ENCODE measurements at places on chromosomes 16 and 17. TPM values are rescaled to one million over a fixed set of nuclear protein-coding genes. Genes with fewer than 3 reads are reported as not detected.

The MAP2K6 gene
- total RNA-seq = 8.1 TPM

The BCO1 gene
- not detected for total RNA-seq

The MVP gene
- total RNA-seq = 101 TPM

The KREMEN2 gene
- 2.5 TPM for total RNA-seq

The ATP2A1 gene
- total RNA-seq = not detected

The RAC3 gene
- total RNA-seq = 41.7 TPM

The MMP28 gene
- 0.13 TPM for total RNA-seq

The CDH1 gene
- total RNA-seq = not detected

The FAM20A gene
- total RNA-seq = not detected

The ATP2C2 gene
- total RNA-seq = not detected

The SOST gene
- not detected for total RNA-seq

The PIRT gene
- total RNA-seq = not detected

The ST6GALNAC2 gene
- not detected for total RNA-seq

The SHCBP1 gene
- 38.1 TPM for total RNA-seq

The PMFBP1 gene
- total RNA-seq = not detected

The GFOD2 gene
- total RNA-seq = 20.4 TPM

GRCh38 chr17:78276098-78276887 is 44.9 kb downstream of the TMEM235 start:
- no peak for DNase-seq

DNA sequence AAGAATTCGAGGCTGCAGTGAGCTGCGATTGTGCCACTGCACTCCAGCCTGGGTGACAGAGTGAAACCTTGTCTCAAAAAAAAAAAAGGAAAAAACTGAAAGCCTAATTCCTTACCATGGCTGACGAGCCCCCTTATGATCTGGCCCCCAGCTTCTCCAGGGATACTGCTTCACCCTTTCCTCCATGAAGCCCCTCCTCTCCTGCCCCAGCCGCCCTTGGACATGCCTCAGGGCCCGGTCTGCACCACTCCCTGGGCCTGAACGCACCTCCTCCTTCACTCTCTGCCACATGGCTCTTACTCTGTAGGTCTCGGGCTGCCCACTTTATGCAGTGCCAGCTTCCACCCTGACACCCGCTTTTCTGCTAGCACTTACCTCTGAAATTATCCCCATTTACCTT is 65.3 kb downstream of the COG7 start:
- no peak for DNase-seq

GRCh38 chr16:21116148-21116693 is 34.4 kb downstream of the DNAH3 start:
- DNase-seq = peak; percentile 24

DNA sequence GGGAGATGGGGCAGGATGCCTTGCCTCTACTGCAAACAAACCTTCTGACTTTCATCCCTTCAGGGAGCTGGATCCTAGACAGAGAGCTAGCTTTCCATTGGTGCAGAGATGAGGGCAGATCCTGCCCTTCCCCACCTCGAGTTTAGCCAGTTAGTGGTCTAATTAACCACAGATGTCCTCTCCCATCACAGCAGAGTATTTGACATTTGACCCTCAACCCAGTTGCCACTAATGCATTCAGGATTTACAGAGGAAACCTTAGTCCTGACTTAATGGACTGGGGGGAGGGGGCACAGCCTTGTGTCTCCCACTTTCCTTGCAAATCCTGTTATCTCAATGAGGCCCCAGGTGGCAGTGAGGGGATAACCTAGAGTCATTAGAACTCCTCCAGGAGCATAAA is 10.2 kb downstream of the PIP4K2B start:
- DNase-seq = no peak

DNA sequence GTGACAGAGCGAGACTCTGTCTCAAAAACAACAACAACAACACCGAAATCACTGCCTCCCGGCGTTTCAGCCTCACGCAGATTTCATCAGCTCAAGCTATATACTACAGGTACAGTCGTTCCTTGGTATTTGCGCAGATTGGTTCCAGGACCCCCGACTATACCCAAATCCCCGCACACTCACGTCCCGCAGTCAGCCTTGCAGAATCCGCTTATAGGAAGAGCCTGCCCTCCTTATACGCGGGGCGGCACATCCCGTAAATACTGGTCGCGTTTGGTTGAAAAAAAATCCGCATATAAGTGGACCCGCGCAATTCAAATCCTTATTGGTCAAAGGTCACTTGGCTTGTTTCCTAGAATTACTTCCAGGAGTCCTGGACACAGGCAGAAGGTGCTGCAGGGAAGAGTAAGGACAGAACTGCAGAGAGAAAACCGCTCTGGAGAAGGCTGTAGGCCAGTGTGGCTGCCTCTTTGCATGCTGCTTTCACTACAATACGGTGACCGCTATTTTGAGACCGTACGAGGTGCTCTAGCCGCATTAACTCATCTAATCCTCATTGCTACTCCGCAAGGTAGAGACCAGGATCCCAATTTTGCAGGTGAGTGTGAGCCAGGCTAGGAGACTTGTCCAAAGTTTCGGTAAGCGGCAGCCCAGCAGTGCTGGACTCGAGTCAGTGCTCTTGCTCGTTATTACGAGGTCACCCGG is 718 bp downstream of the NDUFAB1 start:
- no peak for DNase-seq

DNA sequence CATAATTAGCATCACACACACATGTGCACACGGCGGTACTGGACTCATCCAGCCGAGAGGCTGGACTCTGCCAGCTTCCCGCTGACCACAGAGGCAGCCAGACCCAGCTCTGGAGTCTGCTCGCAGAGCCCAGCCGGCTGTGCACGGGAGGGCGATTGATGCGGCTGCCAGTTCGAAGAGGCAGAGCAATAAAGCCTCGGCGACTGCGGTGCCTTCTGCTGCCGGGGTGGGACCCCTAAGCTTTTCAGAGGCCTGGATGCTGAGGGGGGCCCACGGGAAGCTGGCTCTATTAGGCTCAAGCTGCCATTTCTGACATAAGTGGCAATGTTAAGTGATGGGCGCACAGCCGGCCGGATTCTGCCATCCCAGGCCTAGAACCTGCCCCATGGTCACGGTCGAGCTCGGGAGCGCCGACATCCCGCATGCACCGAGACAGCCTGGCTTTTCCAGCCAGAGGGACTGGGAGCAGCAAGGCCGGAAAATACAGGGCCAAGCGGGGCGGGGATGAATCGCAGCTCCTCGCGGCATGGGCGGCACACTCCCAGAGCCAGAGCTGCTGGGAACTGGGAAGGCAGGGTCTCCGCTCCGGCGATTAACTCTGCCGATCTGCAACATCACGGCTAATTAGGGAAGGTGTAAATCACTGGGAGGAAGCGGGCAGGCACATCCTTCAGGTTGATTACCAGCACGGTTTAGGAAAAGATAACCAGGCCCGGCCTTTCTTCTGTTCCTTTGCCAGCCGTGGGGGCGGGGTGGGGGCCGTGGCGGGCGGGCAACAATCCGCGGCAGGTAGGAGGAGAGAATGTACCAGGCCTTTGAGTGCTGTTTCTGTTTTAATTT is 57.7 kb downstream of the TBC1D16 start:
- DNase-seq = no peak

GRCh38 chr17:35046740-35047283 is 16.7 kb downstream of the RFFL start:
- peak; percentile 86 for DNase-seq

- DNase-seq = no peak
These were observed 122.1 kb downstream of the SNX29 start for GRCh38 chr16:12098429-12099310.

DNA sequence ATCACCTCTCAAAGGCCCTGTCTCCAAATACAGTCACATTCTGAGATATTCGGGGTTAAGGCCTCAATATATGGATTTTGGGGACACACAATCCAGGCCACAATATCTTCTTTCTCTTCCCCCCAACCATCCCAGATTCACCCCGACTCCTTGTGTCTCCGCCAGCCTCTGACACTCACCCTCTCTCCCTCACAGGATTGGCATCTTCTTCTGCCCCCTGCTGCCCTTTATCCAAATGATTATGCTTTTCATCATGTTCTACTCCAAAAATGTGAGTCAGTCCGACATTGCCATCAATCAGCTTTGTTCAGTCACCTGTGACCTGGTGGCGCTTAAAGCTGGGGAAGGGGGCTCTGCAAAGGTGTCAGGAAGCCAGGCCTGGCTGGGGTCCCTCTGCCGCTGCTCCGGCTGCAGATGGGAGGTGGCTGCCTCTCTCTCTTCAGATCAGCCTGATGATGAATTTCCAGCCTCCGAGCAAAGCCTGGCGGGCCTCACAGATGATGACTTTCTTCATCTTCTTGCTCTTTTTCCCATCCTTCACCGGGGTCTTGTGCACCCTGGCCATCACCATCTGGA is 35.1 kb downstream of the GDE1 start:
- DNase-seq = no peak

- DNase-seq = no peak
These were observed 268.8 kb downstream of the SNX29 start for GRCh38 chr16:12245088-12245920.

- no peak for DNase-seq
These were observed 6.7 kb downstream of the PCGF2 start for GRCh38 chr17:38741461-38741860.

GRCh38 chr17:57271821-57272220 is 15.5 kb downstream of the MSI2 start:
- DNase-seq = no peak

GRCh38 chr17:66777689-66778225 is 57.2 kb upstream of the CACNG5 start:
- no peak for DNase-seq

GRCh38 chr16:85860413-85861094 is 38.4 kb upstream of the IRF8 start:
- no peak for DNase-seq

DNA sequence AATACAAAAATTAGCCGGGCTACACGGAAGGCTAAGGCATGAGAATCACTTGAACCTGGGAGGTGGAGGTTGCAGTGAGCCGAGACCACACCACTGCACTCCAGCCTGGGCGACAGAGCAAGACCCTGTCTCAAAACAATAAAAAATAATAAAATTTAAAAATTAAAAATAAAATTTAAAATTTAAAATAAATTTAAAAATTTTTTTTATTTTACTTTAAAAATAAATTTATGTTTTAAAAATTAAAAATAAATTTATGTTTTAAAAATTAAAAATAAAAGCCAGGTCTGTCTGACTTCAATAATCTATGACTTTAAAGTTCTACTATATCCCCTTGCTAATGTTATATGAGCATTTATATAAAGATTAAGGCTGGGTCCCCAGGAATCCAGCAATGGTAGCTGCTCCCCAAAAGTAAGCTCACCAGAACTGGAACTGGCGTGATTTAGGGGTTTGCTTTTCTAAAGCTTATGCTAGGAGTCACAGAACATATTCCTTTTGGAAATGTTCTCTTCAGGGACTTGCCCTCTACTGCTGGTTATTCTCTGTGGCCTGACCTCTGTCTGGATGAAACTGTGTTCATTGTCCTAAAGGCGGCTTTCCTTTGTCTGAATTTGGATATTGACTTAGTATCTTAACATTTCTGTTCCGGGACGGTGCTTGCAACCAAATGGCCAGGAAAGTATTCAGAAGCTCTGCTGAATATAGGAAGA is 140.2 kb upstream of the NOL11 start:
- no peak for DNase-seq

DNA sequence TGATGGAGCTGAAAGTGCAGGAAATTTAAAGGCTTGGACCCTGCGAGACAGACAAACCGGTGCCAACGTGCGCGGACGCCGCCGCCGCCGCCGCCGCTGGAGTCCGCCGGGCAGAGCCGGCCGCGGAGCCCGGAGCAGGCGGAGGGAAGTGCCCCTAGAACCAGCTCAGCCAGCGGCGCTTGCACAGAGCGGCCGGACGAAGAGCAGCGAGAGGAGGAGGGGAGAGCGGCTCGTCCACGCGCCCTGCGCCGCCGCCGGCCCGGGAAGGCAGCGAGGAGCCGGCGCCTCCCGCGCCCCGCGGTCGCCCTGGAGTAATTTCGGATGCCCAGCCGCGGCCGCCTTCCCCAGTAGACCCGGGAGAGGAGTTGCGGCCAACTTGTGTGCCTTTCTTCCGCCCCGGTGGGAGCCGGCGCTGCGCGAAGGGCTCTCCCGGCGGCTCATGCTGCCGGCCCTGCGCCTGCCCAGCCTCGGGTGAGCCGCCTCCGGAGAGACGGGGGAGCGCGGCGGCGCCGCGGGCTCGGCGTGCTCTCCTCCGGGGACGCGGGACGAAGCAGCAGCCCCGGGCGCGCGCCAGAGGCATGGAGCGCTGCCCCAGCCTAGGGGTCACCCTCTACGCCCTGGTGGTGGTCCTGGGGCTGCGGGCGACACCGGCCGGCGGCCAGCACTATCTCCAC is at the start of gene NOG:
Gene NOG (plus strand): TSS at position 54 of the 674 bp plus-strand sequence. CDS start 525 bp downstream, at position 579.
- DNase-seq = peak; percentile 73

All from HT1080 (cell line).